ENCODE measurements at places on chromosomes 2 and 18.

- no peak for DNase-seq
These were observed 33.0 kb downstream of the CTIF start for GRCh38 chr18:48571639-48572384.

DNA sequence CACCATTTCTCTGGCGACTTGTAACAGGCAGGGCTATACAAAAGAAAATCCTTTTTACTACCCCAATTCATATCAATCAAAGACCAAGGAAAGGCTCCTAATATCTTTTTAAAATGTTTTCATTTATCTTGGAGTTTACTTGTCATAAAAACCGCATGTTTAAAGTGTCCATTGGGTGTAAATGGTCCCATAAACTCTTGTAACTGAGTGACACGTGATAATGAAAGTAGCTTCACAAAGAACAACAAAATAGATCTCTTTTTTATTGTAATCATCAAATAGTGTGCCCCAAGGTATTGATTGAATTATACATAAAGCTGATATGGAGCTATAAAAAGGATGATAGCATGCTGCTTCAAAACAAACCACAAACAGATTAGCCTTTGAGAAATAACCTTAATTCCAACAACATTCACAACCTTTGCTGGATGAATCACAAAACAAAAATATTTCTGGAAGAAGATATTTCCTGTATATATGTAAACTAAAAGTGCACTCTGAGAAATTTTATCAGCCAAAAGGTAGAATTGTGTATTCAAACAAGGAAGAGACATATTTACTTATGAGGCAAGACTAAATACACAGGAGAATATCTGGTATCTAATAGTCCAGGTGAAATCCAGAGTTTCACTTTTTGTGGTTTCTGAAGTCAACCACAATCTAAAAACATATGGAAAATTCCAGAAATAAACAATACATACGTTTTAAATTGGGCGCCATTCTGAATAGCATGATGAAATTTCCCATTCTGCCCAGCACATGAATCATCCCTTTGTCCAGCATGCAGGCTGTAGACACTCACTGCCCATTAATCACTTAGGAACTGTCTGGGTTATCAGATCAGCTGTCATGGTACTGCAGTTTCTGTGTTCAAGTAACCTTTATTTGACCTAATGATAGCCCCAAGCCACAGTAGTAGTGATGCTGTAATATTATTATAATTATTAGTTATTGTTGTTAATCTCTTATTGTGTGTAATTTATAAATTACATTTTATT, 237.5 kb downstream of the PIK3C3 start:
- no peak for DNase-seq

DNA sequence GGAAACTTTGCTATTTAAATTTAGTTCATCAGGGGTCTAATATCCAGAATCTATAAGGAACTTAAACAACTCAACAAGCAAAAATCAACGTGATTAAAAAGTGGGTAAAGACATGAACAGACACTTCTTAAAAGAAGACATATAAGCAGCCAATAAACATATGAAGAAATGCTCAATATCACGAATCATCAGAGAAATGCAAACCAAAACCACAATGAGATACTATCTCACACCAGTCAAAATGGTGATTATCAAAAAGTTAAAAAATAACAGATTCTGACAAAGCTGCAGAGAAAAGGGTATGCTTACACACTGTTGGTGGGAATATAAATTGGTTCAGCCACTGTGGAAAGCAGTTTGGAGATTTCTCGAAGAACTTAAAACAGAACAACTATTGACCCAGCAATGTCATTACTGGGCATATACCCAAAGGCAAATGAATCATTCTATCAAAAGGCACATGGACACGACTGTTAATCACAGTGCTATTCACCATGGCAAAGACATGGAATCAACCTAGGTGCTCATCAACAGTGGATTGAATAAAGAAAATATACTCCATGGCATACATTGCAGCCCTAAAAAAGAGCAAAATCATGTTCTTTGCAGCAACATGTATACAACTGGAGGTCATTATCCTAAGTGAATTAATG, 189.9 kb downstream of the SLC4A10 start:
- DNase-seq: no peak

DNA sequence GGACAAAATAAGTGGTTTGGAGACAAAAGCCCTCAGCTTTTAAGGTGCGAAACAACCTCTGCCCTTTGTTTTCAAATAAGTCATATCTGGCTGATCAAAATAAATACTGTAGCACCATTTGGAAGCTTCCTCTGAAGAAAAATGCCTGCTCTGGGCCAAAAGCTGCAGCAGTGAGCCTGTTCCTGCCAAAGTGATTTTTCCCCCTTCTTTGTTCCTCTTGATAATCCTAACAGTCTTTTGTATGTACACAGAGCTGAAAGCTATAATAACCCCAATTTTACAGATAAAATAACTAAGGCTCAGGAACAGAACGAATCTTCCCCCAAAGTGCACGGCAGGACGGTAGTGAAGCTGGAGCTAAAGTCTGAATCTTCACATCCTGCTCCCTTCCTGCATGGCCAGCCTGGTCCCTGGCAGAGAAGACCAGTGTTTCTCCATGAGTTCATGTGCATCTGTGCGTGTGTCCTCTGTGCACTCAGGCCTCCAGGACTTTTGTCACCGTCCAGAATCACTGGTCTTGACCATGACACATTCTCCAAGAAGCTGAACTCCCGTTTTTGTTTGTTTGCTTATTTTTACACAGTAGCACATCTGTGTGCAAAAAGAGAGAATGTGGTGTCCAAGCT, 2114.1 kb upstream of the PIK3C3 start:
- no peak for DNase-seq

DNA sequence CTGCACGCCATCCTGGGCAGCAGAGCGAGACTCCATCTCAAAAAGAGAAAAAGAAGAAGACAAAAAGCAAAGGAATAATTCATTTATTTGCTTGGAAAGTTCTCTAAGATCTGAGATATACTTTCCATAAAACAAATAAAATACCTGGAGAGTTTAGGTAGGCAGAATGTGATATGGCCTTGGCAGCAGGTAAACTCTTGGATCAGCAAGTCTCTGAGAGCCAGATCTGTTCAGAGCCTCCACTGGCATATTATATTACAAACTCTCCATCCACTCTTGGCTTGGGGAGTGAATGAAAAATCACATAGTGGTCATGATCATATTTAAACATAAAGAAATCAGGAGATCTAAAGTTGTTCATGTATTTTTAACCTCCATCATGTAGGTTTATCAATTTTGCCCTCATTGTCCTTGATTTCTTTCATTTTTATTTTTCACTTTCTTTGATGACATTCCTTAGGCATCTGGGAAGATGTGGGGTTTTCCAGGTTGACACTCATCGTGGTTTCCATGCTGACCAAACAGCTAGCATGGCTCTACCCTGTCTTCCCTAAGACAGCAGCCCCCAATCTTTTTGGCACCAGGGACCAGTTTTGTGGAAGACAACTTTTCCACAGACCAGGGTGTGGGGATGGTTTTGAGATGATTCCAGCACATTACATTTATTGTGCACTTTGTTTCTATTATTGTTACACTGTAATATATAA, 10.2 kb downstream of the LRRFIP1 start:
- no peak for DNase-seq

GRCh38 chr2:218438596-218438995, 19.7 kb downstream of the VIL1 start:
- no peak for DNase-seq

DNA sequence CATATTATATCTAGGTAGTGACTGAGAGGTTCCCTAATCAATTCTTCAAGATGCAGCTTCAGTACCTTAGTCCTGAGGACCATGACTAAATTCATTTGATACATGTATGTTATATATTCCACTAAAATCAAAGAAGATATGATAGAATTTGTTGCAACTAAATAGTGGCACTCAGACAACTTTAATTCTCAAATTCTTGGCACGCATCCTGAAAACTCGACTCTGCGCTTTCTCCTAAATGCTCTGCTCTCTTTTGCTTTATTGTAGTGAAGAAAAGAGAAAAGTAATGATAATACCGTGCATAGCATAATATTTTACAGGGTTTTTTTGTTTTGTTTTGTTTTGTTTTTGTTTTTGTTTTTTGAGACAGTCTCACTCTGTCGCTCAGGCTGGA, 475.3 kb downstream of the ARHGAP15 start:
- DNase-seq: no peak

DNA sequence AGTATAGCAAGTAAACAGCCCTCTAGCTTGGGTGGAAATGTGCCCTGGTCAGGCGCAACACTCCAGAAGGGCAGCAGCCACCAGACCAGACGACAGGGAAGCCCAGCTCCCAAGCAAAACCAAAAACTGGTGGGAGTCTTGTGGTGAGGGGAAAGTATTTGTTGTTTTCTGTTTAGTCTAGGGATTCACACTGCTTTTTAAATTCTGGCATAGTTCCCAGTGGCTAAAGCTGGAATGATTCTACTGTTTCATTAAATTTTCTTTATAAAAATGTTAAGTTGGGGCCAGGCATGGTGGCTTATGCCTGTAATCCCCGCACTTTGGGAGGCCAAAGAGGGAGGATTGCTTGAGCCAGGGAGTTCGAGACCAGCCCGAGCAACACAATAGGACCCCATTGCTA, 38.5 kb downstream of the MERTK start:
- no peak for DNase-seq

- DNase-seq: no peak
These were observed 107.1 kb downstream of the CSRNP3 start for GRCh38 chr2:165576409-165577154.

DNA sequence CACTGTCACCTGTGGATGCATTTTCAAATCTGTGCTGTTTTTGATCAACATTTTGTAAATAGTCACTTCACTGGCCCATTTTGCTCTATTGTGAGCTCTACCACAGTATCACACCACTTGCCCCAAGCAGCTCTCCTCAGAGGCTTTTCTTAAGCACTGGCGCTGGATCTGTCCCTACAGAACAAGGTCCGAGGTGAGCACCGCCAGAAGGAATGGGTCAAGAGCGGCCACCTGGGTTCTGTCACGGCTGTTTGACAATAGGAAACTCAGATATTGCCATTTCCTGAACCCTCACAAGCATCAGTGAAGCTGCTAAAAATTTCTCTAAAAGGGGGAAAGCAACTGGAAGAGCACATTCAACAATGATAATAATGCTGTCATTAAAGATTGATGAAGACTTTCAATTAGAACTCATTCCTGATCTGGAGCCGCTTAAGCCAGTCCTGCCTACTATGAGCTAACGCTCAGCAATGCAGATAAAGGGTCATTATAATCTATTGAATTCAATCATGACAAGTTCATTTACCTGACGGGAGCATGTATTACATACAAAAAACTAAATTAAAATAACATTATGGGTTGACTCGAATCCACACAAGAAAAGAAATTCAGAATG, 514.0 kb downstream of the GALR1 start:
- no peak for DNase-seq

GRCh38 chr2:43905371-43905803, 66.6 kb downstream of the ABCG8 start:
- no peak for DNase-seq

DNA sequence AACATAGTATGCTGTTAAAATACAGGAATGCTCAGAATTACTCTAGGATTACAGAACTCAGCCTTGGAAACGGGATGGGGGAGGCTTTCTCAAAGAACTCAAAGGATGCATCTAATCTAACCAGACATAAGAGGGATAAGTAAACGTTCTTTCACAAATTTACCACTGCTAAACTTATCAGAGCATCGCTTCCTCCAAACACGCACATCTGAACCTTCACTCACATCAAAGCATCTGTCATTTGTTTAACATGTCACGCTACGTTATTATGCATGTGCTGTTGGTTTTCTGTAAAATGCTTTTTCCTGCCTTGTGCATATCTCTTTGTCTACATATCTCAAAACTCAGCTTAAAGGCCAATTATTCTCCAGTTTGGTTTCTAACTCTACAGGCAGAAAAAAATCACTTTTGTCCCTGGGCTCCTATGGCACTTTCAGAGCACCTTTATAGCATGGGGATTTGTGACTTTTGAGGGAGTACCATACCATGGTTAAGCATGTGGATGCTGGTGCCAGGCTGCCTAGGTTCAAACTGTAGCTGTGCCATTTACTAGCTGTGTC, 106.7 kb upstream of the FSHR start:
- DNase-seq: no peak

DNA sequence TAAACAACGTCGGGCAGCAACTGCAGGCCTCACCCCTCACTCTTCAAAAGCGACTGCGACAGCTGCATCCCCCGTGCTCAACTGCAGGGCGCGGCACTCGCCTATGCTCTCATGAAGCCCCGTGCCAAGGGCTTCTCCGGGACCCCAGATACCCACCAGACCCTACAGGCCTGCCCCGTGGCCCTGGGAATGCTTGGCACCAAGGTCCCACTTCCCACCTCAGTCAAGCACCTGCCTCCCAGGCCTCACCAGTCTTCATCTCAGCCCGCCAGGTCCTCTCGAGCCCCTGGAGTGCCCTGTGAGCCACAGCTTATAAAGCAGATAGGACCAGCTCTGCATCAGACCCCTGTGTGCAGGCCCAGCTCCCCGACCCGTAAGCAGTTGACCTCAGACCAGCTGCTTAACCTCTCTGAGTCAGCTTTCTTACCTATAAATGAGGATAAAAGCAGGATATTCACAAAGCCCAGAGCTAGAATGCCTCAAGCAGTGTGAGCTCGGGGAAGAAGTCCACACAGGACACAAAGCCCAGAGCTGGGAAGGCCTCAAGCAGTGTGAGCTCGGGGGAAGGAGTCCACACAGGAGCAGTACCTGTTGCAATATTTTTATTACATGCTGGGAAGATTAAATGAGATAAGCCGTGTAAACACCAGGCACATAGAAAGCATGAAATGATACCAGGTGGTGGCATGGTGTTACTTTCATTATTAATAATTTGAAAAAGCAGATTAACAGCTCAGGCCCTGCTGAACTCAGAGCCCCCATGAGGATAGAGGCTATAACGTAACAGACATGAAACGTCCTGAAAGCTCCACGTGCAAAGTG, 96.9 kb downstream of the HDAC4 start:
- DNase-seq: no peak

DNA sequence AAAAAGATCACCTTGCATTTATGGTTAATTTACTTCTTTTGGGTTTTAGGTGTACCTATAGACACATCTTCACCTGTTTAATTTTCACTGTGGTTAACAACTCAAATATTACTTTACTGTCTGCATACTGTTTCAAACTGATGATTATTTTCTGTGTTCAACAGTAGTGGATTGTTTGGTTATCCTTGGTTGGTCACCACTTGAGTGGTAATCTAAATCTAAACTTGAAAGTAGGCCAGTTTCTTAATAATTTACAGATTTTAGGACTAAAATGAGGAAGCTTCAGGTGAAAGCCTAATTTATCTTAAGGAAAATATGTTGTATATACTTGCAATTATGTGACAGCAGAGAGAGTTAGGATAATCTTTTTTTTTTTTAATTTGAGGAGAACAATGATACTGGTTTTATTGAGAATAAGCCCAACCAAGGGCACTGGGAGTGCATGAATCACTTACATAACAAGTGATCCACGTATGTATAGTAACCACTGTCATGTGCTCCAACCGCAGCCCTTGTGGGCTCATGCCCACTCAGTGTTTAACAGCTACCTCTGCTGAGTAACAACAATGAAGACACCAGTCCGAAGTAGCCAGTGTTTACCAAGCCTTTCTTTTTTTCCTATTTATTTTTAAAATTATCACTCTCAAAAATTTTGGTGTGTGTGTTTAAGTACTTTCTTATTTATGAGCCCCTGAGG, 31.0 kb upstream of the WDSUB1 start:
- no peak for DNase-seq

- no peak for DNase-seq
These were observed 14.3 kb downstream of the PPP1R1C start for GRCh38 chr2:181999911-182000310.

All from NCI-H2029 treated with DMSO at 0.1 percent for 48 hours (cell line).